Stimulated activated CD4-positive, alpha-beta T cell treated with anti-CD3 and anti-CD28 coated beads, Interleukin-4, amount 100 ng/mL, for 4 hours (primary cell): ENCODE measurements at places on chromosomes 13 and 19.

DNA sequence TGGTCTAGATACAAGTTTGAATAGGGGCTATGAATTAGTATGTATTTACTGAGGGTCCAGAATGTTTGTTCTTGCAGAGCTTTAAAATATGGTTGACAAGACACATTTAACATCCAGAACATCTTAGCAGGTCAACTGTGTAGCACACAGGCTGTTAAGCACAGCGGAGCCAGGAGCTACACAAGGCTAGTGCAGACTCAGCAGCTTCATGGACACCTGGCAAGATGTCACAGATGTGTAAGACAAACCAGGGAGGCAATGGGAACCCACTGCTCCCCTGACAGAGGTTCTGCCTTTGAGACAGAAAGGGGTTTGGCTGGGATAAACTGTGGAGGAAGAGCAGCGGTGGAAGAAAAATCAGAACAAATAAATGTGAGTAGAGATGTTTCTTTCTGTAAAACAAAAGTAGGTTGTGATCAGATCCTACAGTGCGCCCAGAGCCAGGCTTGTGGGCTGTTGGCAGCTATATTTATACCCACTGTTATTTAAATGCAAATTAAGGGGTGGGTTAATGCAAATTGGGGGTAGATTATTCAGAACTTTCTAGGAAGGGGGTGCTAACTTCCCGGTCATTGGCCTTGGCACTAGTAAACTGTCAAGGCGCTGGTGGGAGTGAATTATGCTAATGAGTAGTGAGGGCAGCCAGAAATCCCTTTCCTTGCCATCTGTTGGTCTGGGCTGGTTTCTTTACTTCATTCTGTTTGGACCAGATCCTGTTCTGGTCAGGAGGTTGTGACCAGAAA, 33.0 kb downstream of the MIPEP start:
- DNase-seq = no peak

DNA sequence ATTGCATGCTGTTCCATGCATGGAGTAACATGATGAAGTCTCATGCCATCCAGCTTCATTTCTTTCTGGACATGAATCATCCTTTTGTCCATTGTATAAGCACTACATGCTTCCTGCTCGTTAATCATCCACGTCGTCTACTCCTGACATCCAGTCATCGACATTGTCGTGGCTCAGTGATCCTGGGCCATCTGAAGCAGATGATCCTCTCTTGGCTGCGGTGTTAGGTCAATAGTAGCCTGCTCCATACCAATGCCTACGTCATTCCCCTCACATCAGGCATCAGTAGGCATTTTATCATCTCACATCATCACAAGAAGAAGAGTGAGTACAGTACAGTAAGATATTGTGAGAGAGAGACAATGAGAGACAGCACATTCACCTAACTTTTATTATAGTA, 7.9 kb upstream of the MYO16 start:
- DNase-seq = no peak

- DNase-seq = no peak
These were observed 17.7 kb upstream of the RUBCNL start for GRCh38 chr13:46404733-46405100.

DNA sequence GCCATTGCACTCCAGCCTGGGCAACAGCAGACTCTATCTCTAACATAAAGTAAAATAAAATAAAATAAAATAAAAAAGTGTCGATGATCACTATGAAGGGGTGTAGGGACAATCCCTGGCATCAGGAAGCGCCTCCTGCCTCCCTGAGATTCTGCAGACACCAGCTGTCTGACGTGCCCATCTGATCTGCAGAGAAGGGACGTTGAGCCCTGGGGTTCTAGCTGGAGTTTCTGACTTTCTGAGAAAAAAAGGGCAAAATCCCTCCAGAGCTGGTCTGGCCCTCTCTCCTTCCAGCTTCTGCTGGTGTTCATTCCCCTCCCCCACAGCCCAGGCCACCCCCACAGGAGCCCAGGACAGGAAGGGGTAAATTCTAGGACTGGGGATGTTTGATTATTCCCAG, 2.4 kb upstream of the ADGRE5 start:
- no peak for DNase-seq

DNA sequence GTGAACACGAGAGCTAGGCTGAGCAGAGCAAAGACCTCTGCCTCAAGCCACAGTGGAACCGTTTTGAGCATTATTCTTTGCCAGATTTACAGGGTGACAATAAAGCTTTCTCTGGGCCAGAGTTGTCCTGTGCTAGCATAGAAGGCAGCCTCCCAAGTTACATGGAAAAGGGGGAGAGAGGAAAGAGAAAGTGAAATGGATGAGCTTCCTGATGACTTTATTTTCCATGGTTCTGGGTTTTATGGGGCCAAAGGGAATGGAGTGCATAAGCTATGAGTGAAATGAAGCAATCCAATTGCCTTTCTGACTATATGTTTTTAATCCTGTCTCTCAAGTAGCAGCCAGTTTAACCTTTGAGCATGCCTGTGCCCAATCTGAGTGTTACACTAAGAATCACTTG, 428.4 kb downstream of the COG6 start:
- no peak for DNase-seq

DNA sequence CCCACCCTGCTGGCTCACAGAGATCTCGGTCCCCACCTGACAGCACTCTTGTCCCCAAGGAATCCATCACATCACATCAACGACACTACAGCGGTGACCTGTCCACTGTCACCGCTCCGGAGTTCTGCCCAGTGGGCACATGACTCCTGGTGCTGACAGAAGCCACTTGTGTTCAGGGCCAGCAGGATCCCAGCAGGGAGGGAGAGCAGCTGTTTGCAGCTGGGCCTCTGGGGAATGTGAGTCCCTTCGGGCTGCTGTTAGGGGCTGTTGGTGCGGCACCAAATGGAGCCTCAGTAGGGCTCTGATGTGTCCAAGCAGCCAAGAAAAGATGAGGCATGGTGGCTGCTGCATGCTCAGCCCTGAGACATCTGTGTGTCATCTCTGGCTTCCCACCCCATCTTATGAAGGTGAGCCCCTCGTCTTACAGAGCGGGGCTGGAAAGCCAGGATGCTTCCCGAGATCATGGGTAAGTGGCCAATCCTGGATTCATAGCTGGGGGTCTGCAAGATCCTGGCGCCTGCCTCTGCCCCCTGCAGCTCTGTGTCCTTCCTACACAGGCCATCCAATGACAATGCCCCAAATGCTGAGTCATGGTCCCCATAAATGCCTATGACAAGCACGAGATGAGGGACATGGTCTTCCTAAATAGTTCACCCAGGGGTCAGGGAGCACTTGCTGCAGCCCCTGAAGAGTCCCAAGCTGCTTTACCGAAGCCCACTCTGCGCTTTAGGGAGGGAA, 56.0 kb downstream of the F2RL3 start:
- no peak for DNase-seq

DNA sequence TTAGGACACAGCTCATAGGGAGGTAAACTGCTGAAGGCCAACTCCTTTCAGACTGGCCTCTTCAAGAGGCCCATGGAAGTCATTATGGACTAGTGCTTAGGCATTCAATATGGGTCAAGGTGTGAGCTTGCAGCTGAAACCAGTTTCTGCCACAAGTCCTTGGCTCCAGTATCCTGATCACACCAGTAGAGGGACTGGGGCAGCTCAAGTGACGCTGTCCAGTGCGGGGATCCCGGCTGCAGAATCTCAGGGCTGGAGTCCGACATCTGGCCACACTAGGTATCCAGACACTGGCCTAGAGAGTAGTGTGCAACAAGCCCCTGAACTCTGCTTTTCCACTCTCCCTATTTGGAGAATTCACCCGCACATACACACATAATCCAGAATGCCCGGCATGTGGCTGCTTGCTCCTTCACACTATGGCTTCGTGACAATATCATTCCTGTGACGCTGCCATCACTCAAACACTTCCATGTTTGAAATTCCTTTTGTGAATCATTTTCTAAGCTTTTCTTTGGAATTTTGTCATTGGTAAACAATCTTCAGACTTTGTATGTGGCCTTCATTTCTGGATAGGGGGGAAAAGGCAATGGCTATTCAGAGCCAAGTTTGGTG, 425.1 kb downstream of the EFNB2 start:
- no peak for DNase-seq

- no peak for DNase-seq
These were observed 6.8 kb downstream of the LILRA1 start for GRCh38 chr19:54600212-54600611.

DNA sequence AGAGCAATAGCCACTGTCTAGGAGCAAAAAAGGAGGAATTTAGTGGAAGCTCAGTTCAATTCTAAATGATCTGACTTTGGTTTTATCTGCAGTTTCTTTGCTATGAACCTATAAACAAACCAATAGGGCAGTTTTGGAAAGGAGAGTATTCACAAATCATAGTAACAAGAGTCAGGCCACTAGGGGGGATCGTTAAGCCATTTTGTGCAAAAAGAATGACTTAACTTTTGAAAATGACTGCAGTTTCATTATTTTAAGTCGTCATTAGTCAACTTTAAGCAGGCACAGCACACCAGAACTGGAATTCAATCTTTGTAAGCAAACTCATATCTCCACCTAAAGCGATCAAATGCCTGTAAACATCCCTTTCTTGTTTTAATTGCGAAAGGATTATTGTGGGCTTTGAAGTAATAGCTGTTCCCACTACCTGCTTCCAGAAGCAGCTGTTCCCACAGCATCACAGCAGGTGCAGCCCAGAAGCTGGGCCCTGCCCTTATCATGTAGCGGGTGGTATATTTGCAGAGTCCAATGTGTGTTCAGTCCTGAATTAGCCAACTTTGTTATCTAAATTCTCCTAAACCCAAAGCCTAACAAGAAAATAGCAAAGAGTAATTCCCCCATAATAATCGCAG, 51.5 kb downstream of the SOX21 start:
- DNase-seq = no peak

DNA sequence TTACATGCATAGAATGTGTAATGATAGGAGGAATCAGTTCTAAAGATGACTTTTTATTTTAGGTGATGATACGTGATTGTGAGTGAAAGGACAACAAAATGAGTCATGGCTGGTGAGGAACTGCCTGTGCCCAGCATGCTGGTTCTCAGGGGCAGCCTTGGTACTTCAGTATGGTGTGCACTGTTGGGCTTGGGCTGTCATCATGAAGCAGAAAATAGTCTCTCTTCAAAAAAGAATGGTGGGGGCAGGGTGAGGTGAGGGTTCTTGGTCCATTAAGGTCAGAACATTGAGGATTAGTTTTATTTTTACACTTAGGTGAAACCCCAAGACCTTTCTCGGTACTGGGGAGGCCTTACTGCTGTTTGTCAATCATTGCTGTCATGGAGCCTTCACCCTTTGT, 309.5 kb downstream of the MTUS2 start:
- DNase-seq = no peak

GRCh38 chr19:17296273-17296672, 7.0 kb downstream of the ABHD8 start:
- no peak for DNase-seq

- DNase-seq = no peak
These were observed 121.4 kb upstream of the RFC3 start for GRCh38 chr13:33696530-33696929.
